ENCODE measurements at places on chromosomes 16 and 17. TPM values are rescaled to one million over a fixed set of nuclear protein-coding genes. Genes with fewer than 3 reads are reported as not detected.

Gene COL1A1
- under 0.01 TPM for total RNA-seq

Gene MYH3
- under 0.01 TPM for total RNA-seq

Gene DYNLRB2
- not detected for total RNA-seq

Gene LGALS9B
- total RNA-seq = not detected

Gene HOXB8
- 0.76 TPM for total RNA-seq

Gene MYOCD
- 0.25 TPM for total RNA-seq

Gene ZNF624
- total RNA-seq = 4.0 TPM

Gene SKAP1
- total RNA-seq = not detected

Gene PMM2
- 13.5 TPM for total RNA-seq

Gene DCAKD
- total RNA-seq = 32.2 TPM

Gene MATCAP1
- total RNA-seq = 8.1 TPM

Gene HBA2
- not detected for total RNA-seq

Gene P2RX1
- not detected for total RNA-seq

Gene IGF2BP1
- total RNA-seq = under 0.01 TPM

Gene TLCD3B
- not detected for total RNA-seq

Gene MAP3K14
- total RNA-seq = 1.4 TPM

Gene KRTAP4-9
- not detected for total RNA-seq

Gene CCDC200
- not detected for total RNA-seq

Gene AGRP
- not detected for total RNA-seq

Data from dermis microvascular lymphatic vessel endothelial cell (primary cell).